ENCODE measurements at places on chromosomes 13 and 19. TPM values are rescaled to one million over a fixed set of nuclear protein-coding genes. Genes with fewer than 3 reads are reported as not detected.

GRCh38 chr13:22837980-22838647, 342.7 kb upstream of the SGCG start:
- no peak for DNase-seq

- no peak for DNase-seq
Observed at GRCh38 chr13:101452519-101453485, at the start of gene ITGBL1. Gene ITGBL1 (plus strand): TSS chr13:101452675. CDS start chr13:101452834, 159 bp downstream.

DNA sequence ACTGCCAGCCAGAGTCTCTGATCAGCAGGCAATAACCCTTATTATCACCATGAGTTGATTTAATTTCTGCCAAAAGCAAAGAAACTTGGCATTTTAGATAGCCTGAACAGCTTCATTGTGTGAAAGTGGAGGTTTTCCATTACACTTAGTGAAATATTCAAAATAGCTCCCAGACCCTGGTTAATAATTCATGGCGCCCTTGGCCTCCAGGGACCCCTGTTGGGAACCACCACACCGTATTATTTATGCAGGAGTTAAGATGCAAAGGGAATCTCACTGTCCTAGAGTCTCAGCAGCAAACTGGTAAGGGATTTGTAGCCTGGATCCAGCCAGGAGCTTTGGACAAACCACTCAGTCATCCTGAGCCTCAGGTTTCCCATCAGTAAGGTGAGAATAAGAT, 110.0 kb upstream of the PABPC3 start:
- DNase-seq, result no peak

GRCh38 chr13:106462710-106463109, 72.8 kb downstream of the EFNB2 start:
- DNase-seq, result no peak

- DNase-seq, result no peak
Observed at GRCh38 chr19:38626401-38626800, 7.4 kb downstream of the EIF3K start.

DNA sequence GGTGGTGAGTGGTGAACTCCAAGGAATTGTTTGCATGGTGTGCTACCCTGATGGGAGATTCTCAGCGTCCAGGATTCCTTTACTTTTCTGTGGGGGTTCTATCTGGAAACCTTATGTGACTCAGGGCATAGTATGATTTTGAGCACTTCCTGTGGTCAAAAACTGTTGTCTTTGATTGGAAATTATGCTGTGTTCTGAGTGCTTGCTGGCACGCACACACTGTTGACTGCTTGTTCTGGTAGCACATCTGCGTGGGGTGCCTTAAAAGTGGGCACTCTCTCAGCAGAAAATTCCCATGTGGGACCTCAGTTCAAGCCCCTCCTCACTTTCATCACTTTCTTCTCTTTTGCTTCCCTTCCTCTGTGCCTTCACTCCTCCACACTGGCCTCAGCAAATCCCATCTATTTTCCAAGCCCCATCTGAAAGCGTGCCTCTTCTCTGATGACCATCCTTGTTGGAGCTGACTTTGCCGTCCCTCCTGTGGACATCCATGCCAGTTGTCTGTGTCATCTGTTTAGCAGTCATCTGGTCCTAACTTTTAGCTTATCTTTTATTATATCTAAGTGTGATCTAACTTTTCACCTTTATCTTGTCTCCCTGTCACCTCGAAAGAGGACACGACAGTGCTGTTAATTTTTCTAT, 56.4 kb upstream of the NPAS1 start:
- DNase-seq, result no peak

DNA sequence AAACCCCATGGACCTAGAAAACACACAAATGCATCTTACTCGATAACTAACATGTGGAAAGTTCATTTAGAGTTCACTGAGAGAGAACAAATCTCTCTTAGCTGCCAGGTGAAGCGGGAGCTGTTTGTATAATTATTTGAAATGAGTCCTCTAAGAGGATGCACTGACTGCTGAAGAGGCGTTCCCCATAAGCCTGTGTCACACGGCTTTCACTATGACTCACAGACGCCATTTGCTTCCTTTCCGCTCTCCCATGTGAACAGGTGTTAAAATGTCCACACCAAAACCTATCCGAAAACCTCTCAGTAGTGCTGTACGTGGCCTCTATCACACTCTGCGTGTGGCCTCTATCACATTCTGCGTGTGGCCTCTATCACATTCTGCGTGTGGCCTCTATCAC, 101.8 kb downstream of the SOX1 start:
- no peak for DNase-seq

DNA sequence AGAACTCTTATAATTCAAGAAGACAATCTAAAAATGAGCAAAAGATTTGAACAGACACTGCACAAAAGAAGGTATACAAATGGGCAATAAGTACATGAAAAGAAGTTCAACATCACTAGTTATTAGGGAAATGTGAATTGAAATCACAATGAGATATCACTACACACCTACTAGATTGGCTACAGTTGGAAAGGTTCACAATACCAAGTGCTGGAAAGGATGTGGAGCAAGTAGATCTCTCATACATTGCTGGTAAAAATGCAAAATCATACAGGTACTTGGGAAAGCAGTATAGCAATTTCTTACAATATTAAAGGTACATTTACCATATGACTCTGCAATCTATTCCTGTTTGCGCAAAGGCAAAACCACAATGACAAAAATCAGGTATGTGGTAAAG, 145.7 kb downstream of the LHFPL6 start:
- no peak for DNase-seq

DNA sequence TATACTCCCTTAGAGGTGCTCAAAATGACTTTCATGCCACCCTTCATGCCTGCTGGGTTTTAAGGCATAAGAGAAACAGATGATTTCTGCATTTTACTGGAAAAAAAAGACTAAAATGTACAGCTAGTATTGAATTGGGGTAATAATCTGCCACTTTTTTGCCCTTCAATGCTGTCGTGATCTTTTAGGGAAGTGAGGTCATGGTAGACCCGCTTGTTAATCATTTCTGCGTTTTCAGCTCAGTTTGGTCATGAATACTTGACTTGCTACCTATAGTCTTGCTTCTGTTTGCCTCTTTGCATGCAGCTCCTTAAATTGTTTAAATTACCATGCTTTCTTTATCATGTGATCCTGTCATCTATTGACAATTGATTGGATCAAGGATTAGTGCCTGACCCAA, 90.4 kb downstream of the PCCA start:
- DNase-seq, result no peak

DNA sequence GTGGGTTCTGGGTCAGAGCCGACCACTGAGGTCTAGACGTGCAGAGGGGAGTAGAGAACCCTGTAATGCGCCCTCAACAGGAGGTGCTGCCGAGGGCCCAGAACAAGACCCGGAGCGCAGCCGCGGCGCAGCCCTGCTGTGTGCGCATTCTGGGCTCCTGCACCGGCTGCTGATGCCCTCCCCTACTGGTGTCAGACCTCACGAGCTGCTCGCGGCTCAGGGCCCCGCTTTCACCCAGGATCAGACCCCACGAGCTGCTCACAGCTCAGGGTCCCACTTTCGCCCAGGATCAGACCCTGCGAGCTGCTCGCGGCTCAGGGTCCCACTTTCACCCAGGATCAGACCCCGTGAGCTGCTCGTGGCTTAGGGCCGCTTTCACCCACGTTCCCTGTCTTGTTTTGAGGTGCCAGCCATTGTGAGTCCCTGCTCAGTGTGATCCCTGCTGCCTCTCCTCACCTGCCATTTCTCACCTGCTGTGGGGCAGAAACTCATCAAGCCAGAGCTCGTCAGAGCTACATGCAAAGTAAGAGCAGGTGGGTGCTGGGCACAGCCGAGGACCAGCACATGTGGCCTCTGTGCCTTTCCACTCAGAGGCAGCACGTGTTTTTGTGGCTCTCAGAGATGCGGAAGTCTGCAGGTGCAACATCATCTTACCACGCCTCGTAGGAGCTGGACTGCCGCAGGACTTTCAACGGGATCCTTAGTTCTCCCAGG, 47.0 kb upstream of the C13orf46 start:
- no peak for DNase-seq

DNA sequence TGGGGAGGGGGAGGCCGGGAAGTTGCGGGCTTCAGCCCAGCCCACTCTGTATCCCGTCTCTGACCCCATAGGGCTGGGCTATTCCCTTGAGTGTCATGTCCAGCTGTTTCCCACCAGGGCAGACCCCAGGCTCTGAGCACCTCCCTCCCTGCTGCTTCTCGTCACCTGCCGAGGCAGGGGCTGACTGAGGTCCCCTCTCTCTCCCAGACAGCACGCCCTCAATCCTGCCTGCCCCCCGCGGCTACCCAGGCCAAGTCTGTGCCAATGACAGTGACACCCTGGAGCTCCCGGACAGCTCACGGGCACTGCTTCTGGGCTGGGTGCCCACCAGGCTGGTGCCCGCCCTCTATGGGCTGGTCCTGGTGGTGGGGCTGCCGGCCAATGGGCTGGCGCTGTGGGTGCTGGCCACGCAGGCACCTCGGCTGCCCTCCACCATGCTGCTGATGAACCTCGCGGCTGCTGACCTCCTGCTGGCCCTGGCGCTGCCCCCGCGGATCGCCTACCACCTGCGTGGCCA, 625 bp downstream of the F2RL3 start:
- DNase-seq, result no peak

- no peak for DNase-seq
Observed at GRCh38 chr13:22201375-22201925, 530.6 kb downstream of the FGF9 start.

GRCh38 chr13:106417467-106418110, 117.9 kb downstream of the EFNB2 start:
- no peak for DNase-seq

- no peak for DNase-seq
Observed at GRCh38 chr13:90237852-90238251, 1109.6 kb upstream of the MIR17HG start.

DNA sequence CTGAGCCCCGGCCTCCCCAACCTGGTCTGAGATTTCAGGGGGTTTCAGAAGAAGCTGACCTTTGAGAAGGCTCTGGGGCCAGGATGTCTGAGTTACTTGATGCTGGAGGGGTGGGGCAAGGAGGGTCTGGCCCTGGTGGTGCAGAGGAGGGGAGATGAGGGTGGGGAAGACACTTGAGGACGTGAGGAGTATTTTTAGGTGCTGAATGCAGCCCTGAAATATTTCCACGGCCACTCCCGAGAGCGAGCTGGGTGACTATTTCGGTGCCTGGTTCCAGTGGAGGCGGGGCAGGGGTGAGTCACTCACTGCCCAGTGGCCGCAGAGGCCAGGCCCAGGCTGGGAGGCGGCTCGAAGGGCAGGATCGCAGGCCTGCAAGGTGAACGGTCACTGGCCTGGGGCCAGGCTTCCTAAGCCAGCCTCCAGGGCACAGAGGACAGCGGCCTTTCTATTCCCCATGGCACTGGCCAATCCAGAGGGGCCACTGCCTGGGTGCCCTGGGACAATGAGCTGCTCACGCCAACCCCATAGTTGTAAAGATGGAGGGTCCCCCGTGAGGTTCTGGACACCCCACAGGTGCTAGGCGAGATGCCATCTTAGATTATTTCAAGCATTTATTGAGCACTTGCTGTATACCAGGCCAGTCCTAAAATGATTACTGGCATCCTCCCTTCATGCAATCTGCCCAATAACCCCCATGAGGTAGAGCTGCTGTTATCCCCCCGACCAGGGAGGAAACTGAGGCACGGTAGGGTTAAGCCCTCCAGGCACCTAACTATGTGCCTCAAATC, 19.7 kb upstream of the JUND start:
- no peak for DNase-seq

The CGB1 gene
- not detected for total RNA-seq

The CGB2 gene
- not detected for total RNA-seq

The ZNF497 gene
- total RNA-seq, result 2.1 TPM

The DGKH gene
- total RNA-seq, result 3.9 TPM

Measured in NCI-H460 (cell line).